ENCODE measurements at places on chromosomes 2 and 18.
A peak's percentile ranks its signal among the peaks of the same experiment; 100 is the strongest.

DNA sequence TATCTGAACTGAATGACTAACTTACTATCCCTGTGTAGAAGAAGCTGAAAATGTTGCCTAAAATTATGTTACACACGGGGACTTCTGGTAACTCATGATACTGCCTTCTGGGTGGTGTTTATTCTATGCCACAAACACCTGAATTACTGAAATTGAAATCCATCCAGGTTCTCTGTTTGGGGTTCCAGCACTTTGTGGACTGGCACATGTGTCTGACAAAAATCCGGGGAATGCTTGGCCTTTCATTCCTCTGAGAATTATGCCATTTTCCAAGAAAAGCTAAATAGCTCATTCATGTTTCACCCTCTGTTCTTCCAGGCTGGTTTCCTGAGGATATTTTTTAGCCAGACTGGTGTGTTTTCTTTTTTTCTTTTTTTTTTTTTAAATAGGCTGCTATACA is 59.5 kb upstream of the POU3F3 start:
- no peak for DNase-seq

DNA sequence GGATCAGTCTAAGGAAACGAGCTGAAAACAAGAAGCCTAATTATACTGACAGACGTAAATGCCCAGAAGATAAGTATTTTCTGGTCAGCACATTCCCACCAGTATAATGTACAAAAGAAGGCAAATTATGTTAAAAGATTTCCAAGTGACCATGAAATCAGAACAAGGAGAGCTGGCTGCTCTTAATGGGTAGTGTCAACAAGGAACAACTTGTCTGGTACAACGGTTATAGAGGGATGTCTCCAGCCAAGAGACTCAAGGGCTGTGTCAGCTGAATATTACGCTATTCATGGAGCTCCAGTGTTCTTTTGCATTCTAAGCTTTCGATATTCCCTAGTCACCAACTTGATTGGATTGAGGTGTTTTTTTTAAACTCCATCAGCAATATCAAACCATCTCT is 8.6 kb upstream of the L3MBTL4 start:
- DNase-seq, result no peak

DNA sequence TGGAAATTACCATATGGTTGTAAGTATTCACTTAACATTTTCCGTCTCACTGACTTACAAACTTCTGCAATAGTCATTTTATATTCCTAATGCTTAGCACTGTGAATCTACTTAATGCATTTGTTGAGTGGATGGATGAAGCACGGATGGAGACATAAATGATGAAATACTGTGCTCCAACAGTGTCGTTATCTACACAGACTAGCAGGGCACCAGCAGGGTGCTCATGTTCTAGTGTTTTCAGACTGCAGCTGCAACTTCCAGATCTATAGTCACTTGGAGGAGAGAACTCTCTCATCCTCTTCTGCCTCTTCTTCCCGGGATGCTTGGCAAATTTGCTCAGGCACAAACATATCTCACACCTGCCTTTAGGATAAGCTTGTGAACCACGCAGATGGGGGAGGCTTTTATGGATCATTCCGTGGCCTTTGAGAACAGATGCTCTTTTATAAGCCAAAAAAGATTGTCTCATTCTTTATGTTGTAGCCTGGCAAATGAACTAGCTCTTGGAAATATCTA is 797.7 kb downstream of the MBD2 start:
- DNase-seq, result no peak

DNA sequence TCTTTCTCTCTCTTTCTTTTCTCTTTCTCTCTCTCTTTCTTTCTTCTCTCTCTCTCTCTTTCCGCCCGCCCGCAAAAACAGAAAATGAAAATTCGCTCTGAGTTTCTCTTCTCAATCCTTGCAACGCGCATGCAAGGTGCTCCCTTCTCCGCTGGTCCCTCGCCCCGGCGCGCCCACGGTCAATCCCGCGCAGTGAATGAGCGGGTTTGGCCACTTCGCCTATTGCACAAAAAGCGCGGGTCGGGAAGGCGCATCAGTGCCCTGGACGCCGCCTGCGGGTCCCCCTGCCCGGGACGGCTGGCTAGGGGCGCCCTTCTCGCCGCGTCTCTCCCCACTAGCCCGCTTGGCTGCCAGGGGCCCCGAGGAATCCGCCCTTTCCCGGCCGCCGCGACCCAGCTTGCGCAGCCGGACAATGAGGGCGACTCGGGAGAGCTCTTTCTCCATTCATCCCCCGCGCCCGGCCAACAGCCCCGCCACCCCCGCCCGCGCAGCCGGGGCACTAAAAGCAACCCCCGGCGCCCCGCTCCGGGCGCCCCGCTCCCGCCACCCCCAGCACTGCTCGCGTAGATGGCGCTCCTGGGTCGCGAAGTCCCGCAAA is 706 bp downstream of the LAMA1 start:
- DNase-seq, result peak; percentile 46

- peak; percentile 96 for DNase-seq
Observed at GRCh38 chr2:10452312-10452711, 4.2 kb upstream of the ODC1 start.

GRCh38 chr2:71078624-71079023 is 10.2 kb downstream of the NAGK start:
- no peak for DNase-seq

GRCh38 chr2:39202639-39203369 is 41.0 kb downstream of the CDKL4 start:
- no peak for DNase-seq

DNA sequence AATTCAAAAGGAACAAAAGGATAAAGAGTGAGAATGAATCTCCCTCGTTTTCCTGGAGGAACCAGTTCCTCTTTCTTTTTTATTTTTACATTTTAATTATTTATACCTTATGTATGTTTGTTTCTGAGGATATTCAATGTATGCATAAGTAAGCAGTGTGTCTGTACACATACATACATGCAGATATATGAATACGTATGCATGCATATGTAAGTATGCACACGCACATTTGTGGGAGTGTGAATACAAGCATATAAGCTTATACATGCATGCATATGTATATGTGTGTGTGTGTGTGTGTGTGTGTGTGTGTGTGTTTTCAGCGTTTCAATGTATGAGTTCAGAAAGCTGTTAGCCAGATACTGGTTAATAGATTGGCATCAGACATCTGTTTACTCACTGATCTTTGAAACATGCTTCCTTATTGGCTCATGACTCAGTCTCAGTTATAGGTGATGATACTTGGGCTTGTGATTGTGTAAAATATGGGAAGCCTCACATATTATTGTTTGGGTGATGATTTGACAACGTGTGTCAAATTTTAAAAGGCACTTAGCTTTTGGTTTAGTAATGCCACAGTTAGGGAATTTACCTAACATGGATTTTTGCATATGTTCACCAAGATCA is 279.7 kb upstream of the TRIB2 start:
- DNase-seq, result peak; percentile 24

GRCh38 chr2:159902722-159903121 is 104.7 kb upstream of the CD302 start:
- no peak for DNase-seq

GRCh38 chr2:29576231-29576630 is 345.2 kb downstream of the ALK start:
- DNase-seq, result no peak
